ENCODE measurements at places on chromosomes 13 and 19. TPM values are rescaled to one million over a fixed set of nuclear protein-coding genes. Genes with fewer than 3 reads are reported as not detected.

The FREM2 gene
- polyA plus RNA-seq = 2.4 TPM

The ITGBL1 gene
- polyA plus RNA-seq = 0.29 TPM

The KLK3 gene
- polyA plus RNA-seq = 0.14 TPM

The WASF3 gene
- polyA plus RNA-seq = 10.5 TPM

The LRG1 gene
- 0.43 TPM for polyA plus RNA-seq

The MYPOP gene
- 3.0 TPM for polyA plus RNA-seq

The ZSCAN1 gene
- polyA plus RNA-seq = 3.9 TPM

The F10 gene
- 1.6 TPM for polyA plus RNA-seq

The PRR36 gene
- polyA plus RNA-seq = 22.3 TPM

The CAPN12 gene
- 19.1 TPM for polyA plus RNA-seq

The PALM gene
- 4.8 TPM for polyA plus RNA-seq

The DLL3 gene
- polyA plus RNA-seq = 9.8 TPM

The OR7C1 gene
- polyA plus RNA-seq = 0.03 TPM

The MBD3L2B gene
- not detected for polyA plus RNA-seq

The FAM32A gene
- polyA plus RNA-seq = 67.3 TPM

The NTF4 gene
- polyA plus RNA-seq = 2.7 TPM

The CERS1 gene
- polyA plus RNA-seq = 15.9 TPM

The CILP2 gene
- polyA plus RNA-seq = 4.0 TPM

The MBD3L2 gene
- not detected for polyA plus RNA-seq

The VSIG10L gene
- polyA plus RNA-seq = 9.8 TPM

The PSG6 gene
- not detected for polyA plus RNA-seq

The YJEFN3 gene
- 3.7 TPM for polyA plus RNA-seq

The TMPRSS9 gene
- polyA plus RNA-seq = 0.05 TPM

The PSG2 gene
- not detected for polyA plus RNA-seq

The ZNF566 gene
- 8.5 TPM for polyA plus RNA-seq

The GSX1 gene
- not detected for polyA plus RNA-seq

The TNFRSF19 gene
- polyA plus RNA-seq = 0.21 TPM

The S1PR5 gene
- 4.6 TPM for polyA plus RNA-seq

The ZNF578 gene
- 4.1 TPM for polyA plus RNA-seq

The LYPD3 gene
- polyA plus RNA-seq = 4.6 TPM

The RNF225 gene
- not detected for polyA plus RNA-seq

The CYP4F3 gene
- not detected for polyA plus RNA-seq

The MATK gene
- 14.1 TPM for polyA plus RNA-seq

The PPP1R13L gene
- 15.5 TPM for polyA plus RNA-seq

The PCDH9 gene
- 0.23 TPM for polyA plus RNA-seq

The SLITRK5 gene
- 0.42 TPM for polyA plus RNA-seq

The S1PR2 gene
- 9.2 TPM for polyA plus RNA-seq

The LAIR1 gene
- polyA plus RNA-seq = 0.10 TPM

The ANGPTL4 gene
- 1.9 TPM for polyA plus RNA-seq

The PLVAP gene
- polyA plus RNA-seq = not detected

The PLPP2 gene
- polyA plus RNA-seq = 58.3 TPM

The ZNF83 gene
- polyA plus RNA-seq = 11.9 TPM

The FGF22 gene
- 1.1 TPM for polyA plus RNA-seq

The PSG11 gene
- not detected for polyA plus RNA-seq

The USHBP1 gene
- 4.0 TPM for polyA plus RNA-seq

The ACTMAP gene
- polyA plus RNA-seq = 16.7 TPM

The SIGLEC10 gene
- 0.47 TPM for polyA plus RNA-seq

The MAST3 gene
- polyA plus RNA-seq = 5.6 TPM

The WDR88 gene
- not detected for polyA plus RNA-seq

The URAD gene
- not detected for polyA plus RNA-seq

The FAM124A gene
- 35.9 TPM for polyA plus RNA-seq

The MYO9B gene
- 28.7 TPM for polyA plus RNA-seq

The ZNF350 gene
- 7.6 TPM for polyA plus RNA-seq

The ZNF208 gene
- polyA plus RNA-seq = not detected

The ELSPBP1 gene
- not detected for polyA plus RNA-seq

The LRRC63 gene
- not detected for polyA plus RNA-seq

The IFNL1 gene
- polyA plus RNA-seq = not detected

The ABCA7 gene
- 27.4 TPM for polyA plus RNA-seq

The ESD gene
- 106 TPM for polyA plus RNA-seq

The TRPC4 gene
- polyA plus RNA-seq = 1.1 TPM
